ENCODE measurements at places on chromosomes 3 and 15. TPM values are rescaled to one million over a fixed set of nuclear protein-coding genes. Genes with fewer than 3 reads are reported as not detected.

Gene IMPG2
- total RNA-seq, result 0.12 TPM

Gene CEP70
- 11.2 TPM for total RNA-seq

- DNase-seq, result peak; percentile 40
Measured at GRCh38 chr15:80977627-80978036, 12.0 kb downstream of the MESD start.

DNA sequence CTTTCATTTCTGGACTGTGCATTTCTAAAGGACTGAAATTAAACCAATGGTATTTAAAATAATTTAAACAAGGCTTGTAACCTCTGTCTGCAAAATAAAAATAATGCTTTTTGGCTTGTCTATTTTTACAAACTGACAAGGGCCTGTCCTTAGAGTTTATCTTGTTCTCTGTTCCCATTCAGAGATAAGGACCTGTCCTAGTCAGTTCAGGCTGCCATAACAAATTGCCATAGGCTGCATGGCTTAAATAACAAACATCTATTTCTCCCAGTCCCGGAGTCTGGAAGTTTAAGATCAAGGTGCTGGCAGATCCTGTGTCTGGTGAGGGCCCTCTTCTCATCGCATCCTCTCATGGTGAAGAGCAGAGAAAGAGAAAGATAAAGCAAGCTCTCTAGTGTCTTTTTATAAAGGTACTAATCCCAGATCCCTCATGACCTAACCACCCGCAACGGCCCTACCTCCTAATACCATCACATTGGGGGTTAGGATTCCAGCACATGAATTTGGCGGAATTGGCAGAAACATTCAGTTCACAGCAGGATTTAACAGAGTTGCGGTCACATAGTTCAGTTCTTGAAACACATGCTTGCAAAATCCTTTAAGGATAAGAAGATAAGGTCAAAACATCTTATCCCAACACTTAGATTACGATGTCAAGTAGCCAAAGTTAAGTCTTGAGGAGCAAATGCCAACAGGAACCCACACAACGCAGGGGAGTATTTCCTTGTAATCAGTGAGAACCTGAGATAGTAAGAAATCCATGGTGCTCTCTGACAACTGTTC, 17.8 kb downstream of the KBTBD8 start:
- no peak for DNase-seq

- DNase-seq, result no peak
Measured at GRCh38 chr3:171970301-171970788, 69.0 kb upstream of the FNDC3B start.
